ENCODE measurements at places on chromosomes 4 and X.

GRCh38 chr4:107069049-107069448, 32.9 kb upstream of the DKK2 start:
- no peak for DNase-seq

- no peak for DNase-seq
Measured at GRCh38 chrX:49184294-49185281, 1.6 kb downstream of the PRICKLE3 start.

GRCh38 chr4:7199771-7200441, 7.6 kb downstream of the SORCS2 start:
- no peak for DNase-seq

DNA sequence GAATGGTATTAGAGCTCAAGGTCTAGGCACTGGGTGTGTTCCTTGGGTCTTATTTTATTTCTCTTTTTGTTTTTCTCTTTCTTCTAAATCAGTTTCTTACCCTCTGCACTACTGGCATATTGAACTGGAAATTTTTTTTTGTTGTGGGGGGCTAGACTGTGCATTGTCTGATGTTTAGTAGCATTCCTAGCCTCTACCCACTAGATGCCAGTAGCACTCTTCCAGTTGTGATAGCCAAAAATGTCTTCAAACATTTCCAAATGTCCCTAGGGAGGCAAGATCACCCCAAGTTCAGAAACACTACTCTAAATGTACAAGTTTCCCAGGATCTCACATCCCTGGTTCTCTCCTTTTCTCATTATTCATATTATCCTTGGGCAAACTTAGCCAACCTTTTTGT, 69.8 kb upstream of the AMOT start:
- no peak for DNase-seq

DNA sequence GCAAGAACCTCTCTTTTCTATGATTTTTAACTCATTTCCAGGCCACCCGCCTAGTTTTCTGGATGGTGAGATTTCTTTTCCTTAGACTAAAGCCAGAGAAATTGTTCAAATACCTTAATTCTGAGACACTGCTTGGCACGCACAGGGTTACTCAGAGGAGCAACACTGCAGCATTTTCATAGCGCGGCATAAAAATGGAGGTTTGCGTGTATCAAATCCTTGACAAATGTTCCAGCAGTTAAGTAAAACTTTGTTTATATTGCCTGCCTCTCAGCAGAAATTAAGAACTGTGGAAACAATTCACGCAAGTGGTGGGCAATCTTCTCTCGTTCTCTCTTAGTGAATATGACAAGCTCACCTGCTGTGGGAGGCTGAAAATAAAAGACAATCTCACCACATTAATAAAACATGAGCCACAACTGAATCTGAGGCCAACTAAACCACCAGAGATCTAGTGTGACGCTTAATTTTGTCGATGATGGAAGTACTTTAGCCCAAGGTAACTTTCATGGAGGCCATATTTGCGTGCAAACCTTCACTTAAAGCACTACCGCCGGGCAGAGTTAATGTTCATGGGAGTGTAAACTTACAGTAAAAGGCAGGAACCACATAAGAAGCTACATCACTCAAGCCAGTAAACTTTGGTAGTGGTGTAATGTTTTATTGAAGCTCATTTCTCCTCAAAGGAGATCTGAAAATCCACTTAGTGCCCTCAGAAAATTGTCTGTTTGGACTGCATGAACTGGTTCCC, 894.8 kb upstream of the EPHA5 start:
- DNase-seq, result no peak

GRCh38 chrX:9252182-9252581, 212.7 kb upstream of the TBL1X start:
- DNase-seq, result no peak

GRCh38 chr4:14392378-14392777, 609.9 kb upstream of the CPEB2 start:
- no peak for DNase-seq

- DNase-seq, result no peak
Measured at GRCh38 chrX:151722241-151722846, 6.5 kb downstream of the FATE1 start.

GRCh38 chr4:158915683-158916241, 146.9 kb downstream of the FNIP2 start:
- DNase-seq, result no peak

GRCh38 chrX:38654302-38654701, 93.0 kb downstream of the TSPAN7 start:
- DNase-seq, result no peak

DNA sequence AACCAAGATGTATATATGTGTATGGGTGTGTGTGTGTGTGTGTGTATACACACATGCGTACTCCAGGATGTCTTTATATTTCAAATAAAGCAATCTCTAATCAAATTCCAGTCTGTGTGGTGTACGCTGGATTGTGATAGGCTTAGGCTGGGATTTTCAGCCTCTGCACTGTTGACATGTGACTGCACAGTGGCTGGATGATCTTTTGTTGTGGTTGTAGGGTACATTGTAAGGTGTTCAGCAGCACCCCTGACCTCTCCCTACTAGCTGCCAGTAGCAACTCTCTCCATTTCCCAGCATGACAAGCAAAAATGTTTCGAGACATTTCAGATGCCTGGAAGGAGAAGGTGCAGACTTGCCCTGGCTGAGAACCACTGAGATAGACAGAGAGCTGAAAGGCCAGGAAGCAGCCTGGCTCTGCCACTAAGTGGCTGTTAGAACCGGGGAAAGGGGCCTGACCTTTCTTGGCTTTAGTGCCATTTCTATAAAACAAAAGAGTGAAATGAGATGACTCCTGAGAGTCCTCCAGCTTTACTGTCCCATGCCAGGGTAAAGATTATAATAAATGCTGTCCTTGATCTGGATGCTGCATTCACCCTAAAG, 10.5 kb downstream of the PGM2 start:
- no peak for DNase-seq

Data from stimulated activated CD4-positive, alpha-beta T cell treated with anti-CD3 and anti-CD28 coated beads, Interleukin-15, amount 100 ng/mL, for 48 hours (primary cell).